ENCODE measurements at places on chromosomes 1 and 21. TPM values are rescaled to one million over a fixed set of nuclear protein-coding genes. Genes with fewer than 3 reads are reported as not detected.

GRCh38 chr1:229379846-229380245 is 37.0 kb upstream of the CCSAP start:
- no peak for DNase-seq

CBR3 gene
- total RNA-seq: 3.9 TPM

TCP10L gene
- total RNA-seq: 1.4 TPM

DNA sequence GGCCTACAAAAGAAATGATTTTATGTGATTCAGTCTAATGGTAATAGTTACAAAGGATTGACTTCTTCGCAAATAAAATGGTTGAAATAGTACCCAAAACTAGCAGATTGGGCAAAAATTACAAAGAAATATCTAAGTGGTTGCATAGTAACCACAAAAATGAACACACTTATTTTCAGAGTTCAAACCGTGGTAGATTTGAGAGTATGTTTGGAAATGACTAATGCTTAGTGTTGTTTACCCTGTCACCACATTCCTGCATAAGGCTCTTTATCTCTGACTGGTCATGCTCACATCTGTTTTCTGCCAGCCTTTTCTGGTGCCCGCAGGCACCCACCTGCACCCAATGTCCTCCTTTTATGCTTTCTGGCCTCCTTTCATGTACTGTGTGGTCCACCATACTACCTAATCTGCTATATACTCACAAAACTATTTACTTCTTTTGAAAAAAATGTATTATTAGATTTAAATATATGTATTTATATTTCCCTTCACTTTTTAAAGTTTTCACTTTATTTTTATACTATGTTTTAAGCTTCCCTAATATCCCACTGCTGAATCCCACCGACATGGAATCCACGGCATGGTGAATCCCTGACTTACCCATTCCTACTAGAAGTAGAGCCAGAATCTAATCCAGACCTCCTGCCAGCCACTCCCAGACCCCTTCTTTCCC is 30.3 kb downstream of the PTPRC start:
- DNase-seq: no peak

GRCh38 chr21:26522704-26523103 is 50.4 kb downstream of the CYYR1 start:
- no peak for DNase-seq

- DNase-seq: no peak
These were observed 1359.0 kb upstream of the ADGRL4 start for GRCh38 chr1:80365359-80366021.

TTC24 gene
- total RNA-seq: not detected

ADAMTS4 gene
- 10.3 TPM for total RNA-seq

Measured in right cardiac atrium (tissue), 5 donors.